SK-N-MC (cell line): ENCODE measurements at places on chromosomes 12 and 14.

GRCh38 chr12:14416658-14417057 lies 51.2 kb downstream of the ATF7IP start:
- DNase-seq = no peak

- peak; percentile 3 for DNase-seq
These were observed 85.6 kb upstream of the DIO3 start for GRCh38 chr14:101475456-101476257.

- DNase-seq = peak; percentile 47
These were observed 33.8 kb upstream of the FGD4 start for GRCh38 chr12:32365473-32366064.

DNA sequence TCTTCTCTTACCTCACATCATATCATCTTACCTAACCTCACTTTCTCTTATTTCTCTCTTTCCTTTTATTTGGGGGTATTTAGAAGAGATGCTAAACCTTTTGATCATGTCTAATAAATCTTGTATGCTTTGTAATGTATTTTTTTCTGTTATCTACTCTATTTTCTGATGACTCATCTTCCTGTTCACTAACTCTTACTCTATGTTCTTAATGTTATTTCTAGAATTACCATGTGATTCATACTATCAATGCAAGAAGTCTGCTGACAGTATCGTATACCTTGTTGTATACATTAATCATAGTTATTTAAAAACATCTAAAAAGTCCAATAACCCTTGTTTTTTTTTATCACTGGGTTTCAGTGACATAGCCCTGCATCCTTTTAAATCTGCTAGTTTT lies 62.3 kb downstream of the MGAT4C start:
- no peak for DNase-seq

DNA sequence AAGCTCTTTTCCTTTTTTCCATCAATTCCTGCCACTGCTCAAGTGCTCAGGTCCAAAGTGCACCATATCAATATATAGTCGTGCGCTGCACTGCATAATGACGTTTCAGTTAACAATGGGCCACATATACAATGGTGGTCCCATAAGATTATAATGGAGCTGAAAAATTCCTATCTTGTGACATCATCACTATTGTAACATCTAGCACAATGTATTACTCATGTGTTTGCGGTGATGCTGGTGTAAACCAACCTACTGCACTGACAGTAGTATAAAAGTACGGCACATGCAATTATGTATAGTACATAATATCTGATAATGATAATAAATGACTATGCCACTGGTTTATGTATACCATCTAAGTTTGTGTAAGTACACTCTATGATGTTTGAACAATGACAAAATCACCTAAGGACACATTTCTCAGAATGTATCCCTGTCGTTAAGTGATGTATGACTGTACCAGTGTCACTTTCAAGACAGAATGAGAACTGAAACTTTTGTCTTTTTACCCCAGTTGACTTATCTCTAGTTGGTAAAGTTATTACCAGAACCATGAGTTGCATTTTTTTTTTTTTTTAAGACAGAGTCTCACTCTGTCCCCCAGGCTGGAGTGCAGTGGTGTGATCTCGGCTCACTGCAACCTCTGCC lies 53.7 kb upstream of the INSM2 start:
- DNase-seq = no peak

- no peak for DNase-seq
These were observed 60.1 kb upstream of the RFX4 start for GRCh38 chr12:106522708-106523107.

GRCh38 chr12:12654691-12655460 lies 41.1 kb downstream of the GPR19 start:
- no peak for DNase-seq
